ENCODE measurements at places on chromosomes 11 and 22. TPM values are rescaled to one million over a fixed set of nuclear protein-coding genes. Genes with fewer than 3 reads are reported as not detected.
A peak's percentile ranks its signal among the peaks of the same experiment; 100 is the strongest.

The SLC22A12 gene
- not detected for polyA plus RNA-seq

The MS4A15 gene
- not detected for polyA plus RNA-seq

The CDCA5 gene
- 6.7 TPM for polyA plus RNA-seq

The CRYBA4 gene
- polyA plus RNA-seq: not detected

The SMIM35 gene
- polyA plus RNA-seq: not detected

The VSIG2 gene
- polyA plus RNA-seq: 196 TPM

The IRAG1 gene
- polyA plus RNA-seq: 12.7 TPM

The F2 gene
- not detected for polyA plus RNA-seq

The MPST gene
- 172 TPM for polyA plus RNA-seq

GRCh38 chr22:20404881-20405280 lies 10.9 kb downstream of the ZNF74 start:
- DNase-seq: no peak

DNA sequence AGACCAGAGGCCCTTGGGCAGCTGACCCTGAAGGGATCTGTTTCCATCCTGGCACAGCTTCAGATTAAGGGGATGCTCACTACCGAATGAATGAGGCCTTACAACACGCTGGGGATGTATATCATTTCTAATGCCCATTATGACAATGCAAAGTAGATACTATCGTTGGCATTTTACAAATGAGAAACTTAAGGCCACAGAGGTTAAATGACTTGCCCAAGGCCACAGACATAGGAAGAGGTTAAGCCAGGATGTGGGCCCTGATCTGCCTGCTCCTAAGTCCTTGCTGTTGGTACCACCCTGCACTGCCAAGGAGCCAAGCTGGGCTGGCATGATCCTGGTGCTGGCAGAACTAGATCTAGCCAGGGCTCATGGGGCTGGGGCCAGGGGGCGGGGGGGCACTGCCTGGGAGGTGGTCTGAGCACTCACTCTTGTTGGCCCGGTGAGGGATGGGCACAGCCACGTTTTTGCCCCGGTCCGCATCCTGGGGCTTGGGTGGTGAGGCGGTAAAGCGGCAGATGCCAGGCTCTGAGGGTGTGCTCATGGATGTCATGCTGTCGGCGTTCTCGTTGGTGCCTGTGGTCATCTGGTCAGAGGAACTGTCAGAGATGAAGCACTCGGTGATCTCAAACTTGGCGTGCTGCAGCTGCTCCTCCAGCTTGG lies 102.8 kb downstream of the CEP164 start:
- no peak for DNase-seq

DNA sequence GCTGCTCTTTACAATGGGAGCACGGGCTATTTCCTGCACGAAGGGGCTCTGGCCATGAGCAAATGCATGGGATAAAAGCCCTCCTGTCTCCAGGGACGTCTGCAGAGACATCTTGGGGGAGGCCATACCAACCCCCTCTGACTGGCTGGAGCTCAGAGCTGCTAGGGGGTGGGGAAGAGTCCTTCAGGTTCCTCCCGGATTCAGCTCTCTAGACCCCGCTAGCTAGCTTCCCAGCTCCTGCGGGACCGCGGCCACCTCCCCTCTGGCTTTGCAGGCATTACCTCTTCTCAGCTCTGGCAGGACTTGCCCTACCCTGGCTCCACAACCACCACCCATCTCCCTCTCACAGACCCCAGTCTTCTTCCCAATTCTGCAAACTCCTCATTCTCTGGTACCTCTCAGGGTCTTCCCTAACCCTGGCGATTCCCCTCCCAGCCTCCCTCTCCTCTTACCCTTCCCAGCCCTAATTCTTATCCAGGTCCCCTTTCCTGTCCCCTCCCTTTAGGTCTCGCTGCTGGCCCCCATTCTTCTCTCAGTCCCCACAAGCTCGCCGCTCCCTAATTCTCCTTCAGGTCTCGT lies 802 bp downstream of the SYT13 start:
- peak; percentile 19 for DNase-seq

DNA sequence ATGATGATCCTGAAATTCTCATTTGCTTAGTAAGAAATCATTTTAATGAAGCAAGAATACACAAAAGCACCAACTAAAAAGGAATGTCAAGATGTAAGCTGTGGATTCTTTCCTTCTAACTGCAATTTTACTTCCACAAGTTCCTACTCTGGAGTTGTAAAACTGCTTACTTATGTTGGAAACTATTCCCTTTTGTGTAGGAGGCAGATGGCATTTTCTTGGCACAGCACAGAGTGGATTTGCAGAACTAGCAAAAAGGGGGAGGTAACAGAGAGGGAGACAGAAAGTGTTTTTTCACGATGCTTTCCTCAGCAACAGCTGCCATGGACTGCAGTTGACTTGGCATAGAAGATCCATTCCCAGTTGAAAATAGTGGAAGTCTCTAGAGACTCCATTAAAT lies 1112.0 kb upstream of the RAG2 start:
- peak; percentile 68 for DNase-seq

DNA sequence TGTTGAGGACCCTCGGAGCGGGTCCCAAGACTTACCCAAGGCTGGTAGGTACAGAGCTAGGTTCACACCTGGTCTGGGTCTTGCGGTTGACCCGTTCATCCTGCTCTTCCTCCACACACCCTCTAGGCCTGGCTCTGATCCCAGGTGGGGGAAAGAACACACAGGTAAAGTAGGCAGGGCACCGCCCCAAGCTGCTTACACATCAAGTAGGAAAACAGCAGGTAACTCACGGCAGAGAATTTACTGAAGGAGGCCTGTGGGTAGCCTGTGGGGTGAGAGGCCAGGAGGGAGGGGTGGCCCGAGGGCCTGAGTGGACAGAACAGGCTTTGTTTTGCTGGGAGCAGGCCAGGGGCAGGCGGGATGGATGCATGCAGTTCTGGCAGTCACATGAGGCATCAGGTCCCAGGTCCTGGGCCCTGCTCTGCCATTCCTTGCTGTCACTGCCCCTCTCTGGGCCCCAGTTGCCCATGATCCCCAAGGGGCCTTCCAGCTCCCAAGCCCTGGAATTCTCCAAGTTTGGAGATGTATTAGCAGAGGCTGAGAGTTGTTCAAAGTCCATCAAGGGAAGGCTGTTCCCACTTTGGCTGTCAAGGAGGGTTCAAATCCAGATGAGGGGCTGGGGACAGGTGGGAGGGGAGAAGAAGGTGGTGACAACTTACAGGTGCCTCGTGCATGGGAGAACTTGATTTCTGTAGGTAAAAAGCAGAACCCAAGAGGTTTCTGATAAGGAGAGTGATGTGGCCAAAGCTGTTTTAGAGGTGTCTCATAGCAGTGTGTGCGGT lies 5.7 kb downstream of the TSKU start:
- peak; percentile 87 for DNase-seq

DNA sequence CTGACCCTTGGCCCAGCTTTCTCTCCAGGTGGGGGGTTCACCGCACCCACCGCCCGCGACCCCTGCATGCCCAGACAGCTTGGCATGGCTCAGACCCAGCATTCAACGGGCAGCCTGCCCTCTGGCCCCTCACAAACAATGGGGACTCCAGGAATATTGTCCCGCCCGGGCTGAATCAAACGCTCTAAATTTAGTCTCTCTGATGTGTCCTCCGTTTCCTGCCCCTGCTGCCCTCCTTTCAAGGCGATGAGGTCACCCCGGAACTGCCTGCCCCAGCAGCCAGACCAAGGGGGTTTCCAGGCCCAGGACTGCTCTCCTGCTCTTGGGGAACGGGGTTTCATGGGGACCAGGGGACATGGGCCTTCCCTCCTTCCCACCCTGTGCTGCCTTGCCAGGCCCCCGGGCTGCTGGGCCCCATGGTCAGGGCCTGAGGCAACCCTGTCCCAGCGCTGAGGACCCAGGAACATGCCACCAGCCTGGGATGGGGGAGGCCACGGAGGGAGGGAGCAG lies 10.1 kb upstream of the PDGFB start:
- DNase-seq: peak; percentile 80

DNA sequence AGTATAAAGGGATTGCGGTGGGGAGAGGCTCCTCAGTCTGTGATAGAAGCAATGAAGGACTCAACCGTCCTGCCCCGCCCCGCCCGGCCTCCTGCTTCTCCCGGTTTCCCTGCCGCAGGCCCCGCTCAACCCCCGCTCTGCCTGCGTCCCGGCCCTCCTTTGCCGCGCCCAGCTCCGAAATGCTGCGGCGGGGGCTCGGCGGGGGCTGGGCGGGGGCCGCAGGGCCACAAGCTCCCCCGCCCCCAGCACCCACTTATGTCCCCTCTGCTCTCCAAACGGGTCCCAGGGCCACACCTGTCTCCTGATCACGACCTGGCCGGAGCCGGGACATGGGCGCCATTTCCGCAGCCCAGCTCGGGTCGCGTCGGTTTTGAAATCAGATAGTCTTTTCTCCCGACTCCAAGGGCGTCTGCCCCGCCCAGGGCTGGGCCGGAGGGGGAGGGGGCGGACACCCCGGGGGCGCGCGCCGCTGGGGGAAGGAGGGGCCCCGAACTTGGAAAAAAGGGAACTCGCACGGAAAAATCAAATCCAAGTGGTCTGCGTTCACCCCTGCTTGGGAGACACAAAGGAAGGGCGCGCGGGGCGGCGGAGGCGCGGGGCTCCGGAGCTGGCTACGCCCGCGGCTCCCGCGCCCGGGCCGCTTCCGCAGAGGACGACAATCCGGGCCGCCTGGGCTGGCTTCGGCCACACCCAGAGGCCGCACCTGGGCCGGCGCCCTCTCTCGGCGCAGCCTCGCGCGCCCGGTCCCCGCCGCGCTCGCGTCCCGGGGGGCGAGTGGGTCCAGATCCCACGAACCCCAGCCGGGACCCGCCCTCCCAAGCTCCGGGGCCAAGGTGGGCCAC lies 70.6 kb upstream of the EP300 start:
- peak; percentile 69 for DNase-seq

- DNase-seq: no peak
These were observed 886 bp downstream of the PITPNM1 start for GRCh38 chr11:67504005-67504949.

GRCh38 chr11:132205006-132205405 lies 834.6 kb downstream of the NTM start:
- DNase-seq: no peak

DNA sequence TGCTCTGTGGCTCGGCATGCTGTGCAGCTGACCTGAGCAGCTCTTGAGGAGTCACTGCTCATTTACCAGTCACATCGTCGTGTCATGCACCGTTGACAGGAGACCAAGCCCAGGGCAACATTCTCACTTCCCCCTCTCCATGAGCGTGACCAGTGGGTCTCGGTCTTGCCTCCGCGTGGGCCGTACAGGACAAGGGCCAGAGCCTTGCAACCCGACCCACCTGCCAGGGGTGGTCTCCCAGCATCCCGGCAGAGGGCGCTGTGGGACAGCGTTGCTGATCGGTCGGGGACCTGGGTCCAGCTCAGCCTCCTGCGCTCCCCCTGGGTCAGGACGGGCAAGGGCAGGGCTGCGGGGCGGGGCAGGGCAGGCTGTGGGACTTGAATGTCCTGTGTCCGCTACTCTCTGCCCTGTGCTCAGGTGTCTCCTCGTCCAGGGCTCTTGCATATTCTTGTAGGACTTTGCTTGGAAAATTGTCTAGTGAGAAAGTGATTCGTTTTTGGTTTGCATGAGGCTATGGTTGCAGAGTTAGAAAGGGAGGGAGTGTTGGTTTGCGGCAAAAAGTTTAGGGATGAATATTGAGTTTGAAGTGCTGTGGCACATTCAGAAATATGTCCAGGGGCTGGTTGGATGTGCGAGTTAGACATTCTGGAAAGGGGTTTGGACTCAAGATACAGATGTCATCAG lies 16.2 kb downstream of the EIF4G2 start:
- DNase-seq: peak; percentile 89

- DNase-seq: peak; percentile 84
These were observed 4.3 kb upstream of the PHLDA2 start for GRCh38 chr11:2933375-2934020.

GRCh38 chr22:47260551-47260950 lies 498.1 kb downstream of the TBC1D22A start:
- DNase-seq: no peak

DNA sequence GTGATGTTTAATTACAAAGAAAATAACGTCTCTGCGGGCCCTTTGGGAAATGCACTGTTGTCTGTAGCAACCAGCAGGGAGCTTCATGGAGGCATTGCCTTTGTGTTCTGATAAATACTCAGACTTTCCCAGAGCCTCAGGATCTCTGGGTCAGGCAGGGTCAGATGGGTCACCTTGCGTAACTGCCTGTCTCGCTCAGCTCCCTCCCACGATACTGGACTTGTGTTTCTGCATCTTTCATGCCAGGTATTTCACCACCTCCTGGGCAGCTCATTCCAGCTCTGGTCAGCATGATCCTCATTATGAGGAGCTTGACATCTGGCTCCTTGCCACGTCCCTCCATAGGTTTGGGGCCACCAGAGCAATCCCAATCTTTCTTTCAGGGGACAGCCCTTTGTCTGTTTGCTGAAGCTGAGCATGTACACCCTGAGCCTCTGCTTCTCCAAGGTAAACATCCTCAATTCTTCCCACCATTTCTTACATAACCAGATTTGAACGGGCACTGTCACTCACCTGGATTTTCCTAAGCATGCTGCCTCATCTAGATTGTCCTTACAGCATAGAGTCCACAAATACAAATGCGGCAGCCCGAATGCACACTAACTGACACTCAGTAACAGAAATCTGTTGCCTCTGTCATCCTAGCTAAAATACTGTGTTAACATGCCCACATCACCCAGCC lies 162.3 kb downstream of the LARGE1 start:
- no peak for DNase-seq

DNA sequence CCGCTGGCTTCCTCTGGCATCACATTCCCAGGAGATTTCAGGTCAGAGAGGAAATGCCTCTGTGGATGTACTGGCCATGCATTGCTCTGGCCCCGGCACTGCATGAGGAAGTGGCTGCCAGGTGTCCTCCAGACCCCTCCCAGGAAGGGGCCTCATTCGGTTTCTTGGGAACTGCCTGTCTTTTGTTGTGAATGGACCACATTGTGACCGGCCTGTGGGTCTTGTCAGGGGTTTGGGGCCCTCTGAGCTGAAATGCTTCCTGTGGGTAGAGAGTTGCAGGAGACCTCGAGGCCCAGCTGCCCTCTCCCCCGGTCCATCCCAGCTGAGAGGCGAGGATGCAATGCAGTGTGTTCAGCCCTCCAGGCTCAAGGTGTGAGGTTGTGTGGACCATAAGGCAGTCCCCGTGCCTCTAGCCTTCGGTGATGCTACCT lies 18.8 kb upstream of the ST3GAL4 start:
- DNase-seq: no peak

- DNase-seq: no peak
These were observed 35.7 kb upstream of the ELF5 start for GRCh38 chr11:34549271-34549670.

DNA sequence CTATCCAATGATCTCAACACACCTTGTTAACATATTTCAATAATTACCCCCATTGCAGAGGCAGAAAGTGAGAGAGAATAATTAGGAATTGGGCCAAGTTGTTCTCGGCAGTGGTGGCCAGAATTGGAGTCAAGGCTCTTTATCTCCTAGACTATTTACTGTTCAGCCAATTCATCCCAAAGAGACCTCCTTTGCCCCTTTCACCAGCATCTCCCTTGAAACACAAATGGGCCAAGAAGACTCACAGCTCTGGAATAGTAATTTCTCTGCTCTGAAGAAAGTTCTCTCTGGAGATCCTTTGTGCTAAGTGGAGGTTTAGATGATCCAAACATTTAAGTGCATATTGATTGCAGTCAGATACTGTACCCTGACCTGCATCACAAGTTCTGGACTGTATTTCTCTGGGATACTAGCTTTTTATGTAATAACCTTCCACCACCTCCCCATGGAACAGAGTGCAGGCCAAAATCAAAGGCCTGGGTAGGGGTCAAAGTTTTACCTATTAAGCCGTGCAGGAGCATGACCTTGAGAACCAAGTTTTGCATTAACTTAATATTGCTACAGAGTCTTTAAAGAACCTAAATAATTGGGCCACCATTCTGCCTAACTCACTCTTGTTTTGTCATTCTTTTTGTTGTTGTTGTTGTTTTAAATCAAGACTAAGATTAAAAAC lies 19.6 kb upstream of the CADM1 start:
- DNase-seq: no peak
